ENCODE measurements at places on chromosomes 7 and 10.

- no peak for DNase-seq
Observed at GRCh38 chr7:111223802-111224253, 132.9 kb downstream of the LRRN3 start.

DNA sequence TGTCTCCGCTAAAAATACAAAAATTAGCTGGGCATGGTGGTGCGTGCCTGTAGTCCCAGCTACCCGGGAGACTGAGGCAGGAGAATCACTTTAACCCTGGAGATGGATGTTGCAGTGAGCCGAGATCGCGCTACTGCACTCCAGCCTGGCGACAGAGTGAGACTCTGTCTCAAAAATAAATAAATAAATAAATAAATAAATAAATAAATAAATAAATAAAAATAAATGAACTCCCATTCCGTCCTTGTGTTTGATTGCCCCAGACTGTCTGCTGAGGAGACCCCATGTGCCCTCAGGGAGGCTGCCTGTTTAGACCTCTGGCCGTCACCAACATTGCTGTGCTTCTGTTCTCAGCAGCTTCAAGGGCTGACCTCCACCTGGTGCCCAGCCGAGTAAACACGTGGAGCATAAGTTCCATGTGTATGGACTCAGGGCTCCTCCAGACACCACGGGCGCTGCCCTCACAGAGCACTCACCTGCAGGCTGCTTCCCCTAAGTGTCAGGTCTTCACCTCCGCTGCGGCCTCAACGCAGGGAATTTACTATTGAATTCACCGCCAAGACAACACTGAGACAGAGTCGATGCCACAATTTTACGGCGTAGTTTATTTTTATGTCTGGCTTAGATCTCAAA lies 32.0 kb downstream of the VOPP1 start:
- DNase-seq = no peak

- no peak for DNase-seq
Observed at GRCh38 chr7:16062269-16062668, 359.1 kb downstream of the CRPPA start.

- DNase-seq = no peak
Observed at GRCh38 chr7:601595-602340, 82.1 kb upstream of the PDGFA start.

DNA sequence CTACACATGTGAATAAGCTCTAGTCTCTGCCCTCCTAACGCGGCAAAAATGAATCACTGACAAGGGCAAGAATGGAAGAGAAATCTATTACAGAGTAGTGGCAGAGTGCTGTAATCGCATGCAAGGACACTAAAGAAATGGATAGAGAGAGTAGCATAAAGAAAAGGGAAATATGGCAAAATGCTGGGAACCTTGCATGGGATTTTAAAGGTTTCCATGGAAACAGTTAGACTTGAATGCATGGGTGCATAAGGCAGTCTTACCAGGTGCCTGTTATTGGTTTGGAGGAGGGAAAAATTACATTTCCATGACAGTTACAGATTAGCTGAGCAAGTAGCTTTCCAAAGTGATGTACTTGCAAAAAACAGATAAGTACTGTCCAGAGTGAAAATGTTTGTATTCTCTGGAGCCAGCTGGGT lies 233.4 kb downstream of the PTN start:
- DNase-seq = no peak

- no peak for DNase-seq
Observed at GRCh38 chr10:32893434-32893833, 64.6 kb downstream of the ITGB1 start.

DNA sequence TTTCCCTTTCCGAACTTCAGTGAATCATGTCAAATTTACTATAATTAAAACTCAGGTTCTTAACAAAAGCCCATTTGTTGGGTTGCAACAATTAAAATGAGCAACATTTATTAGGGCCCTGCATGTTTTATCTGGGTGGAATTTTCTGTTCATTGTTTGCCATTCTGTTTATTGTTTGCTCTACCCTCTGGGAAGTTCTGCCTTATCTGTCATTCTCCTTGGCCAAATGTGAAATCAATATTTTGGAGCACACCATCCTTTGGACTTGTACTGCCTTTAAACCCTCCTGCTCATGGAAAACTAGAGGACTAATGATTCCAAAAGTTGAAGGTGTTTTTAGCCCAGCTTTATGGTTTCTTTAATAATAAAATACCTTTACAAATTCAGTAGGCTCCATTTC lies 134.5 kb upstream of the KCND2 start:
- no peak for DNase-seq

DNA sequence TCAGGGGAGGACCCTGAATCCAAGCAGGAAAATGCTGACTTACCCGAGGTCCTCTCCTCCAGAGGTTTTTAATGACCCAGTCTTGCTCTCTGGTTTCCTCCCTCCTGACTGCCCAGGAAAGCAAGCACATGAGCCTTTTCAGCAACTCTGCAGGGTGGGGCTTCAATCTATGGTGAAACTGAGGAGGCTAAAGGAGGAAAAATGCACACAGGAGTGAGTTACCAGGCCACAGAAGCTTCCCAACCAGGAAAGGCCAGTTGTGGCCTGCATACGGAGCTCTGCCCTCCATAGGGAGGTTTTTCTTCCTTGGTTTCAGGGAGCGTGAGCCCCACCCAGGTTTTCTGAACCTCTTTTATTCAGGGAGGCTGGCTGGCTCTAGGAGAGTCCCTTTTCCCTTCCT lies 14.1 kb upstream of the DLG5 start:
- no peak for DNase-seq

- DNase-seq = no peak
Observed at GRCh38 chr7:150586785-150587152, 19.6 kb downstream of the GIMAP4 start.

GRCh38 chr10:128091636-128092210 lies 34.5 kb downstream of the MKI67 start:
- DNase-seq = no peak

DNA sequence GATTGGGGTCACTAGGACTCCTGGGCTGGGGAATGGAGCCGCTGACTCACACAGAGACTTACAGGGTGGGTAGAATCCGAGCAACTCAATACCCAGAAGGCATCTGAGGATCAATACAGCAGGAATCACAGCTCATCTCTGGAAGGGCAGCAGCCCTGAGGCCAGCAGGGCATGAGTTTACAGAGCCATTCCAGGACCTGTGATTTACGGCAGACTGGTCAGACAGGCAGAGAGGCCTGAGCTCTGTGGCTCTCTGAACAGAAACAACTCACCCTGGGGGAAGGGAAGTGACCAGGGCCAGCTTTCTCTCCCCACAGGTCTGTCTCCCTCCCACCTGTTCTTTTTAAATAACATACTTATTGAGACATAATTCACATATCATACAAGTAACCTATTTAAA lies 88.2 kb upstream of the CXCL12 start:
- no peak for DNase-seq

DNA sequence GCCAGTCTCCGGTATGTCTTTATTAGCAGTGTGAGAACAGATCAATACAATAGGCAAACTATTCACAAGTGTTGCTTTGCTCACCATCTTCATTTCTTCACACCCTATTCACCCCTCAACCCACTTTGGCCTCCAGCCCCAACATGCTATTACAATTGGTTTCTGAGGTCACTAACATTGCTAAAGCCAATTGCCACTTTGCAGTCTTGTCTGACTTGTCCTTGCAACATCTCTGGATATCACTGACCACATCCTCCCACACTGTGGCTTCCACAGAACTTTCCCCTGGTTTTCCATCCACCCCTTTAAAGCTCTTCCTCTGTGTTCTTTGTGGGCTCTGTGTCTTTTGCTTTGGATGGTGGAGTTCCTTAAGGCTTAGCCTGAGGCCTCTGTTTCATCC lies 5.2 kb upstream of the APBB1IP start:
- DNase-seq = no peak

- no peak for DNase-seq
Observed at GRCh38 chr7:26348234-26348851, 56.7 kb downstream of the SNX10 start.

GRCh38 chr7:28954471-28954870 lies 3.7 kb downstream of the TRIL start:
- DNase-seq = no peak

DNA sequence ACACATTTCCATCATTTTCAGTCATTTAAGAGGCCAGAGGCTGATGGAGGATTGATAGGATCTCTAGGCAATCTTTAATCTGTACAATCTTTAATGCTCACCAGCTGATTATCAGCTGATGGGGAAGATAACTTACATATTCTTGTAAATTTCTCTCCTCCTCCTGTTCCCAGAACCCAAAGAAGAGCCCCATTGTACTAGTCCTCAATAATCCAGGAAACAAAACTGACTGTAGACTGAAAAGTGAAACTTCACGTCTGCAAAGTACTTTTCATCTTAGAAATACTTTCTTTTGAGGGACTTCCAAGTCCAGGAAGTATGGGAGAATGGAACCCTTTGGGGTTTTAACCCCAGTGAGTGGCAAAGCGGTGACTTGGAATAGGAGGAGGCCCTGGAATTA lies 283.3 kb downstream of the FRMD4A start:
- no peak for DNase-seq

GRCh38 chr10:75987616-75988015 lies 556.2 kb downstream of the LRMDA start:
- DNase-seq = no peak

DNA sequence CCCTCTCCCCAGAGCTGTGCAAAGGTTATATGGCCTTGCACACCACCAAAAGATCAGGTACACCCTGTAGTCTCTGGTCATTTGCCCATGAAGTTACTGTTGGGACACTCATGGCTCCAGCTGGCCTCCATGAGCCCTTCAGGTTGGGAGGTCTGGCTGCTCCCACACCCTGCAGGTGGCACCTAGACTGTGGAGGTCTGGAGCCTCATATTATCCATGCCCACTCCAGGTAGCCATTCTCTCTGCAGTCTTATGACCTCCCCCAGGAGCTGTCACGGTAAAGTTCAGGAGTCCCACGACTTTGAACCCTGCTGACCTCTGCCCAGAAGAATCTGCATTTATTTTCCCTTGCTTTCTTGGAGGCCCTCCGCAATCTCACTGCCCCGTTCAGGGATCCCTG lies 39.2 kb upstream of the GAD2 start:
- no peak for DNase-seq
